ENCODE measurements at places on chromosomes 3 and 15.

DNA sequence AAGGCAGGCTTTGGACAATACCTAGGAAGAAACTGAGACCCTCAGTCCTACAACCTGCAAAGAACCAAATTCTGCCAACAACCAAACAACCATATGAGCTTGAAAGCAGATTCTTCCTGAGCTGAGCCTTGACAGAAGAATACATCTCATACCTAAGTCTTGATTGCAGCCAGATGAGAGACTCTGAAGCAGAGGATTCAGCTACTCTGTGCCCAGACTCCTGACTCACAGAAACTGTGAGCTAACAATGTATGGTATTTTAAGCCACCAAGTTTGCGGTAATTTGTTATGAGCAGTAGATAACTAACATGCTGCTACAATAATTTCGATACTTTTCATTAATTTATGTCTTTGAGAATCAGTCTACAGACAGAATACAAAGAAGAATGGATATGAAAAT is 325.1 kb upstream of the CBLB start:
- no peak for DNase-seq

- no peak for DNase-seq
Measured at GRCh38 chr15:26020871-26021270, 157.7 kb upstream of the ATP10A start.

- no peak for DNase-seq
Measured at GRCh38 chr3:45060165-45060892, 34.2 kb downstream of the CLEC3B start.

DNA sequence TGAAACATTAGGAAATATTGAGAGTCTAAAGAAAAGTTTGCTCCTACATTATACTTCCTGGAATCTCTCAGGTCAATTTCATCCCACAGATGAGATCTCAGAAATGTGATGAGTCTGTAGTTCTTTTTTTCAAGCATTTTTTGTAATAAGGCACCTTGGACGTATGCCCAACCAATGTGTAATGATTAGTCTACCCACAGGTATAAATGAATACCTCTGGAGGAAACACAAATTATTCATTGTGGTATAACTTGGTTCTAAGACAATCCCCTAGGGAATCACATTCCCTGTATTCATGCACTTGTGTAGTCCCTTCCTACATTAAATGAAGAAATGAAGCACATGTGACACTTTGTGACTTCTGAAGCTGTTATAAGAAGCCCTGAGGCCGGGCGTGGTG is 596.2 kb upstream of the UBE2E2 start:
- no peak for DNase-seq

- no peak for DNase-seq
Measured at GRCh38 chr15:75989045-75989444, 23.2 kb downstream of the NRG4 start.

DNA sequence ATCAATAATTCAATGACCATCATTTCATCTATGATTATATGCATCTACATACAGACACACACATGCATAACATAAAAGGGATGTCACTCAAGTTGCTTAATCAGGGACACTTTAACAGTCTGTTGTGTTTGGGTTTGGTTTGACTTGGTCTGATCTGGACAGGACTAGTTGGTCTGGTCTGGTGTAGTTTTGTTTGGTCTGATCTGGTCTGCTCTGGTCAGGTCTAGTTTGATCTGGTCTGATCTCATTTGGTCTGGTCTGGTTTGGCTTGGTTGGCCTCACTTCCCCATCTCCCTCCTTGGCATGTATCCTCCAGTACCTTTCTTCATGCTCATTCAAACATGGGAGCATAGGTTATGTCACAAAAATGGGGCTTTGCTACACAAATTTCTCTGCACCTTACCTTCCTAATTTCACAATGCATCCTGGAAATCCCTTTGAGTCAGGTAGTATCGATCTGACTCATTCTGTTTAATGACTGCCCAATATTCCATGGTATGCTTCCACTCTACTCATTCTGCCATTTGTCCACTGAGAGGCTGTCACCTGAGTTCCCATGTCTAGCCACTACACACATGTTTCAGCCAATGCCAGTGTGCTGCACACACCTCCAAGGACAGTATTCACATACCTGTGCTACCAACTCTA is 73.0 kb upstream of the TPM1 start:
- DNase-seq = no peak

- peak; percentile 39 for DNase-seq
Measured at GRCh38 chr3:127734754-127735473, 62.2 kb downstream of the ABTB1 start.

- DNase-seq = no peak
Measured at GRCh38 chr15:100330221-100330620, 11.6 kb downstream of the ADAMTS17 start.

- no peak for DNase-seq
Measured at GRCh38 chr3:52315977-52316764, at the start of gene DNAH1. TSS of gene DNAH1 (plus strand) at chr3:52316319. CDS start at chr3:52322443, 6,124 bp downstream.

DNA sequence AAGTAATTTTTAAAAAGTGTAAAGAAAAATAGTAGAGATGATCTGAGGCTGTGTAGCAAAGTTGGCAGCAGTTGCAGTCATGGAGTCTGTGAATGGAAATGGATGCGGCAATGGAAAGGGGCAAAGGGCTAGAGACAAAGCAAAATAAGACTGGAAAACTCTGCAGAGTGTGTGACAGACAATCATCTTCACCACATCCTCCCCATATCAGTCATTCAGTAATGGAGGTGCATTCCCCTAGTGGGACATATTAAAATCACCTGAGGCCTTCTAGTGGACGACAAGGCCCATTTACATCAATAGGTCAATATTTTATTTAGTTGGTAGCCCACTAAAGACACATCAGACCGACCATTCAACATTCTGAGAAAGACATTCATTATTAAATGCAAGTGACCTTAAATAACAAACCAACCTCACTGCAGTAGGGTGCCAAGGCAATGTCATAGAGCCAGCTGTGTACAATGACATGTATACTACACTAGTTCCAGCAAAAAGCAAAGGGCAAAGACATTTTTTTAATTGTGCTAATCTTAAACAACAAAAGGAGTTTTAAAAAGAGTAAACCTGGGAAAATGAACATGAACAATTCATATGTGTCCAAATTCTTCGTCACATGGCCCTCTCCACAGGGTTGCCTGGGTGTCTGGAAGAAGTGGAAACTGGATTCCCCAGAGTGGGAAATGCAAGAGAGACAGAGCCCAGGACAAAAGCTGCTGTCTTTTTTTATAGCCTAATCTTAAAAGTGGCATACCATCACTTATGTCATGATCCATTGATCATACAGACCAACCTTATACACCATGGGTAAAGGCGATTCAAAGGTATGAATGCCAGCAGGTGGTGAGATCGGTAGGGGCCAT is 15.6 kb upstream of the RAP2B start:
- DNase-seq = no peak

DNA sequence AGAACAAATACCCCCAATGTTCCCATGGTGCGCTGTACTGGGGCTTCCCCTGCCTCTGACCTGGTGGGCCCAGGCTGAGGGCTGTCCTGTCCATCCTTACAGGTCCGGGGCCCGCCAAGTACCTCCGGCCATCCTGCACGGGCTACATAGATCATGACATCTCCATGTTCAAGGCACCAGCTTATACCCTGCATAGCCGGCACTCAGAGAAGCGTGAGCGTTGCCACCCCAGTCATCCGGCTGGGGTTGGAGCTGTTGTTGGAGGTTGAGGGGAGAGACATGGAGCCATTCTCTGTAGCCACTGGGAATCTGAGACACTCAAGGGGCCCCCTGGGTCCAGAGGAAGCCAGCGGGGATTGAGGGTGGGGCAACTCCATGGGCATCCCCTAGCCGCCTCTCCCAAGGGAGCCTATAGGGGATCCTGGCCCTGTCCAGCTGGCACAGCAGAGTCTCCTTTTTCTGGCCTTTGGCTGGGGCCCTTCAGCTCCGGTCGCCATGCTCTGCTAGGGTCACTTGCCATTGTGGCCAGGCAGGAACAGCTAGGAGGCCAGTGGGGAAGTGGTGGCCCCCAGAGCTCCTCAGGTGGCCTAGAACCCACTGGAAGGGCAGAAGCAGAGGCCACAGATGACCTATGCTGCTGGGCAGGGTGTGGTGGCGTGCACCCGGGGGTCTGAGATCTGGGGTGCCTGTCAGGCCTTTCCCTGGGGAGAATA is 12.5 kb upstream of the CSPG4 start:
- no peak for DNase-seq

GRCh38 chr3:153704115-153704514 is 417.1 kb upstream of the ARHGEF26 start:
- DNase-seq = no peak

GRCh38 chr3:115293321-115293720 is 146.2 kb upstream of the ZBTB20 start:
- no peak for DNase-seq

DNA sequence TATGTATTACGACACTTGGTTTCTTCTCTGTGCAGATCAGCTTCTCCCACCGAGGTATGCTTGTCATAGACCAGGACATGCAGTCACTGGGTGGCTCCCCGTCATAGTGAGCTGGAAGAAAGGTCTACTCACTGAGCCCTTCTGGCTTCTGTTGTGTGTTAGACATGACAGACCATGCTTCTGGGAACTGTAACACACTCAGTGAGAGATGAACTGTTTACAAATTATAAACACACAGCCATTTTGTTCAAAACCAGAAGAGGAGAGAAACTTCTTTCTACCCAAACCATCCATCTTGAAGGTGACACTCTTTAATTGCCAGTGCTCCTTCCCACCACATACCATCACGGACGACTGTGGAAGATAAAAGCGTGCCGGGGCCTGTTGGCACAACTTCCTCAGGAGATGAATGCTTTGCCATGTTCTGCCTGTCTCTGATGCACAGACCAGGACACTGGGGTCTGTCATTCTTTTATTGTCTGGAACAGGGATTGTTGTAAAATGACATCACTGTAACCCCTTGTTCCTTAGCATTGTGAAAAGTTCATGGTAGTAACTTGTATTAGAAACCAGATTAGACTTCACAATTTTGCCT is 214.3 kb downstream of the MCTP2 start:
- DNase-seq = no peak

DNA sequence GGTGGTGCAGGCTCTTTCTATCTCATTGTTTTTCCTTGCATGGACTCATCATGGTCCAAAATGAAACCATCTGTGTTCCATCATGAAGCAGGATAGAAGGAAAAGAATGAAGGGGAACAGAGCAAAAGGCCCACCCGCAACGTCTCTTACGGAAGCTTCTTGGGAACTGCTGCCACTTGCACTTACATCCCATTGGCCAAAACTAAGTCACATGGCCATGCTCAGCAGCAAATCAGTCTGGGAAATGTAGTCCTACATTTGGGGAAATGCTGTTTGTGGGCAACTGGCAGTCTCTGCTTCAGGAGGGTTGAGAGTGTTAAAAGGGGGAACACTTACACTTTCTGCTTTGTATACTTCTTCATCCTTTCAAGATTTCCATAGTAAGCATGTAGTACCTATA is 191.6 kb downstream of the SV2B start:
- peak; percentile 15 for DNase-seq

- DNase-seq = no peak
Measured at GRCh38 chr3:138270245-138270644, 59.4 kb downstream of the NME9 start.

DNA sequence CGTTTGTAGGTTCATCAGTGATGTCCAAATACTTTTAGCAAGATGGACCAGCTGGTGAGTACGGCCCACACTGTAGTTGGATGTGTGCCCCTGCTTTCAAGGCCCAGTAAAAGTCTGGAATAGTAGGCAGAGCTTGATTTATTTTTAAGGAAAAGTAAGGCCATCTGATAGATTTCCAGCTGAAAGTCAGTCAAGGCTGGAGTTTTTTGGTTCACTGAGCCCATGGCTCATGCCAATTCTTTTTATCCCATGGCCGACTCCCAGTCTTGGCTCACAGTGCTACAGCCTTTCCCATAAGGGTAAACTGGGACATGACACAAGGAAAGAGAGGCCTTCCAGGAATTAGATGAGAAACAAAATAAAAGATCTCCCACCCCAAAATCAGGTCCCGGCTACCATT is 13.5 kb downstream of the CCDC80 start:
- no peak for DNase-seq

DNA sequence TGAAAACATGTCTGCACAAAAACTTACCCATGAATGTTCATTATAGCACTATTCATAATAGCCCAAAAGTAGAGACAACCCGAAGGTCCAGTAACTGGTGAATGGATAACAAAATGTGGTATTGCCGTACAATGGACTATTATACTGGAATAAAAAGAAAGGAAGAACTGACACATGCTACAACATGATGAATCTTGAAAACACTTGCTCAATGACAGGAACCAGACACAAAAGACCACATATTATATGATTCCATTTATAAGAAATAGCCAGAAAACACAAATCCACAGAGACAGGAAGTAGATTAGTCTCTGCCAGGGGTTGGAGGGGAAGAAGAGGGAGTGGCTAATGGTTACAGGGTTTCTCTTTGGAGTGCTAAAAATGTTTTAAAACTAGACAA is 18.3 kb downstream of the SHC4 start:
- no peak for DNase-seq

DNA sequence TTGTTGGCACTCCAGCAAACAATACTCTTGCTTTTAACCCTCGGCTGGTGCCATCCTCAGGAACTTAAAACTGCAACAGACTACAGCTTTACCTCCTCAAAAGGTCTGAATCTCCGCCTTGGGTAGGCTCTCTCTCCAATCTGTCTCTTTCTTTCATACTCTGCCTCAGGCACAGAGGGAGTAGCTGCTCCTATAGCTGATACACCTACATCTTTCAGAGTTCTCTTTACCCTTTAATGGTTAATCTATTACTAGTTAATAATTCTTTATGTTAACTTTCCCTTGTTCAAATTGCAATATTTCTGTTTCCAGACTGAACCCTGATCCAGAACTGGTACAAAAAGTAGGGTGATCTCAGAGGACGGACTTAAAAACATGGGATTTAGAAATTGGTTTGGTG is 66.2 kb downstream of the MAP4 start:
- no peak for DNase-seq

GRCh38 chr15:74368121-74368520 is 675 bp upstream of the CYP11A1 start:
- DNase-seq = no peak

- no peak for DNase-seq
Measured at GRCh38 chr3:50950591-50950990, 275.9 kb downstream of the DOCK3 start.

GRCh38 chr3:26963361-26963743 is 340.8 kb downstream of the LRRC3B start:
- no peak for DNase-seq

GRCh38 chr15:58135511-58136174 is 2.5 kb upstream of the AQP9 start:
- DNase-seq = no peak

- DNase-seq = no peak
Measured at GRCh38 chr15:31869686-31870307, 160.5 kb upstream of the CHRNA7 start.

GRCh38 chr3:47296562-47297302 is 14.0 kb downstream of the KLHL18 start:
- no peak for DNase-seq

DNA sequence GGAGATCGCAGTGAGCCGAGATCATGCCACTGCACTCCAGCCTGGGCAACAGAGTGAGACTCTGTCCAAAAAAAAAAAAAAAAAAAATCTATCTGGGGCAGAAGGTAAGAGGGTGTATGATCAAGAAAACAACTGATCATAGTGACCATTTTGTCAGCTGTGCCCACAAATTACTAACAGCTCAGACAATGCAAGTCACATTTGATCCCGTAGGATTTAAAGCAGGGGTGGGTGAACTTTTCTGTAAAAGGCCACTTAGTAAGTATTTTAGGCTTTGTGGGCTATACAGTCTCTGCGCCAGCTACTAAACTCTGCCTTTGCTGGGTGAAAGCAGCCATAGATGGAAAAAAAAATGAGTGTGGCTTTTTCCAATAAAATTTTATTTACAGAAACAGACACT is 57.6 kb upstream of the ABI3BP start:
- no peak for DNase-seq

- DNase-seq = no peak
Measured at GRCh38 chr15:57198131-57198530, 178.2 kb upstream of the CGNL1 start.
